KG1 (cell line): ENCODE measurements at places on chromosomes 1 and 21.

- no peak for DNase-seq
These were observed 27.8 kb downstream of the THEM4 start for GRCh38 chr1:151881479-151881878.

- DNase-seq = no peak
These were observed 3.9 kb downstream of the TMEM63A start for GRCh38 chr1:225878282-225878681.

DNA sequence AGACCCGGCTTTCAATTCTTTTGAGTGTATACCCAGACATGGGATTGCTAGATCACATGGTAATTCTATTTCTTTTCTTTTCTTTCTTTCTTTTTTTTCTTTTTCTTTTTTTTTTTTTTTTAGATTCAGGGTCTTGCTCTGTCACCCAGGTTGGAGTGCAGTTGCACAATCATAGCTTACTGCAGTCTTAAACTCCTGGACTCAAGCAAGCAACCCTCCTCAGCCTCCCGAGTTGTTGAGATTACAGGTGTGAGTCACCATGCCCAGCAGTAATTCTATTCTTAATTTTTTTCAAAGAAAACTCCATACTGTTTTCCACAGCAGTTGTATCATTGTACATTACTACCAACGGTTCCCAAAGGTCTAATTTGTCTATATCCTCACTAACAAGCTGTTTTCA lies 13.5 kb upstream of the RNF186 start:
- DNase-seq = no peak

DNA sequence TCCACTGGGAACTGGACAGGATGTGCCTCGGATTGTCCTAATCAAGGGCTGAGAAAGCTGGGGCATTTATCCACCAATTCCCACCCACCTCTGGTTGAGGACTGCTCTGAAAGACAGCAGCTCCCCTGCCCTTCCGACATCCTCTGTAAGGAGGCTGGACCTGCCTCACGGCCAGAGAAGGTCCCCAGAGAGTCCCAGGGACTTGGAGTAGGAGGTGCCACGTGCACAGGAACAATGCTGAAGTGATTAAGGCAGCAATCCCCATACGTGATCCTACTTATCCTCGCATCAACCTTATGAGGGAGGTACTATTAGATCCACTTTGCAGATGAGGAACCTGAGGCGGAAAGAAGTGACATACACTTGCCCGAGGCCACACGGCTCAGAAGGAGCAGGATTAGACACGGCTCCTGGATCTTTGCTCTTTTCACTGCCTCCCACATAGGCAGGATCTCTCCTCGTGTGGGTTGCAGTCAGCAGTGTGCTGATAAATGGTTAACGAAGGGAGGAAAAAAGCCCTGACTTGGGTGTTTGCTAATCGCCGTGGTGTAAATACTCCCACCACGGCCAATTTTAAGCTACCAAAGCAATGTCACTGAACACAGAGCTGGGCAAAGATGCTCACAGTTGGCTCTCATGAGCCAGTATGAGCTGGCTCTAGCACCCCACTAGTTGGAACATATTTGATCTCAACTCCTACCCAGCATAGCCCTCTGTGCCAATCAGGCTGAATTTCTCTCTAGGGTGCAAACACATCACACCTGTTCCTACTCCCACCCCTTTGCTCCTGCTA lies 18.6 kb upstream of the LDLRAP1 start:
- no peak for DNase-seq

GRCh38 chr1:180094705-180095295 lies 59.9 kb upstream of the QSOX1 start:
- no peak for DNase-seq

GRCh38 chr1:84350550-84350949 lies 47.7 kb upstream of the DNASE2B start:
- no peak for DNase-seq

DNA sequence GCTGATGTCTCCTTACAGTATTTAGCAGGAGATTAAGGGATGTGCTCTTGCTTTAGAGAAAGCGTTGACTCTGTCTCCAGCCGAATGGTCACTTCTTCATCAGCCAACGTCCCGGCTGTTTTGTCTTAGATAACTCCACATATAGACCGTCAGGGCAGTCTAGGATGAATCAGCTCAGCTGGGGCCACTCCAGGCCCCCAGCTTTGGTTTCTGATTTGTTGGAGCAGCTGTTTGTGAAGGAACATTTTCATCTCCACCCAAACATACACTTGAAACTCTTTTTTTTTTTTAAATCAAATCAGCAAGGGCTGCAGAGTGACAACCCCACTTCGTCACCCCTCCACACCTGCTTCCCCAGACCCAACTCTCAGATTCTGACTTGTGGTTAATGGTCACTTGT lies 206.1 kb upstream of the GALNT2 start:
- DNase-seq = no peak

DNA sequence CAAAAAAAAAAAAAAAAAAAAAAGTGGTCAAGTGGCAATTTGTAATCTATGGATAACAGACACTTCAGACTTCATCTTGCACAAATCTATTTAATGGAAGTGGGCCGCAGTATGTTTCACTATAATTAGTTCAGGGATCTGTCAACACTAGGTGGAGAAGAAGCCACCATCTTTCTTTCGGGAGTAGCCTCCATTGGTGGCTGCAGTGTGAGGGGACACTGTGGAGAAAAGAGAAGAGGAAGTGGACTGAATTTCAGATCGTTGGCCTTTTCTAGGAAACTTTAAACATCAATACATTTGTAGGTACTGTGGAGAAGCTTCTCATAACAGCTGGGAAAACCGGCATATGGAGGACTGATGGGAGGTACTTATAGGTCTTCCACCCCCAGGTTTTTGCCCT lies 8.0 kb upstream of the ELAPOR1 start:
- DNase-seq = no peak

- DNase-seq = no peak
These were observed 111.6 kb upstream of the ZC3H12A start for GRCh38 chr1:37362594-37363385.

DNA sequence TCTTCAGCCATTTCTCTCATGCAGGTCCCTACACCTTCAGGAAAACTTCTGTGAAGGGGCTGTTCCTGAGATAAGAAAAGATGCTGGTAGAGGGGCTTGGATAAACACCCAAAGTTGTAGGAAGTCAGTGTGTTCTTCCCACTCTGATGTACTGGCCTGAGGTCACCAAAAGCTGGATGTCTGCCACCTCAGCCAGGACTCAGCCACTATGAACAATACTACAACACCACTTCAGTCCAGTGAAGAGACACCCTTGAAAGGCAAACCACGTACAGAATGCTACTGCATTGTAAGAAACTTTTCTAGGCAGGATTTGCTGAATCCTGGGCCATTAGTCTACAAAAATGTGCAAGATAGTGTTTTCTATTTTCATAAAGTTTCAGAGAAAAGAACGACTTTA lies 2.4 kb downstream of the PTPN14 start:
- DNase-seq = no peak

- DNase-seq = no peak
These were observed 91.1 kb downstream of the NPHP4 start for GRCh38 chr1:5901150-5901549.

DNA sequence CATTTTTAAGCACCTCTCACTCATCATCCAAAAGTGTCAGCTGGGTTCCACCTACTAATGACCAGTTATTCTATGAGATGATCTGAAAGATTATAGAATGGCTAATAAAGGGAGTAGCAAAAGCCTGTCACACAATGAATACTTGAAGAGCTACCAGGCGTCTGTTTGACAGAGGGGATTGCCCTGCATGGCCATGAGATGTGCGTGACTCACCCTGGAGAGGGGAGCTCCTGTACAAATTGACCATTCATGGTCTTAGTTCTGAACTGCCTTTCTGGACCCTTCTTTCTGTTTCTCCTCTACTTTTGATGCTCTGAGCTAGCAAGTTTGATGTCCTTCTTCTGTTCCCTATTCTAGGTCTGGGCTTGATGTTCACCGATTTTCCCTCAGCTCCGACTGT lies 85.2 kb upstream of the ABCD3 start:
- no peak for DNase-seq

- no peak for DNase-seq
These were observed 25.2 kb upstream of the DUSP23 start for GRCh38 chr1:159755451-159756007.

DNA sequence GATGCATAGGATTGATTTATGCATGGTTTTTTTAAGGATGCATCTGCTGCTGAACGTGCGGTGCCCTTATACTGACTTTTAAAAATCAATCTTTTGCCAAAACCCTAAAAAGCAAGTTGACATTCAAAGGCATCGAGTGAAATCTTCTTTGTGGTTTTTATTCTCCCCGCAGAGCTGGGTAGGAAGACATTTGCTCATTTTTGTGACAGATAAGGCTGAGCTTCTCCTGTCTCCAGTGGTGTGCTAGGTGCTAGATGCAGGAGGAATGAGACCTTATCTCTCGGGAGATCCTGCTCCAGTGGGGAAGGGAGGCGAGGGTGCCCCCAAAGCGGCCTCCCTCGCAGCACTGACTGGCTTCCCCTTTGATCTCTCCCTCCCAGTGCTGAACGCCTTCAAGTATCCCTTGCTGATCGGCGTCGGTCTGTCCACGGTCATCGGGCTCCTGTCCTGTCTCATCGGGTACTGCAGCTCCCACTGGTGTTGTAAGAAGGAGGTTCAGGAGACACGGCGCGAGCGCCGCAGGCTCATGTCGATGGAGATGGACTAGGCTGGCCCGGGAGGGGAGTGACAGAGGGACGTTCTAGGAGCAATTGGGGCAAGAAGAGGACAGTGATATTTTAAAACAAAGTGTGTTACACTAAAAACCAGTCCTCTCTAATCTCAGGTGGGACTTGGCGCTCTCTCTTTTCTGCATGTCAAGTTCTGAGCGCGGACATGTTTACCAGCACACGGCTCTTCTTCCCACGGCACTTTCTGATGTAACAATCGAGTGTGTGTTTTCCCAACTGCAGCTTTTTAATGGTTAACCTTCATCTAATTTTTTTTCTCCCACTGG lies 14.9 kb upstream of the CD101 start:
- DNase-seq = no peak

DNA sequence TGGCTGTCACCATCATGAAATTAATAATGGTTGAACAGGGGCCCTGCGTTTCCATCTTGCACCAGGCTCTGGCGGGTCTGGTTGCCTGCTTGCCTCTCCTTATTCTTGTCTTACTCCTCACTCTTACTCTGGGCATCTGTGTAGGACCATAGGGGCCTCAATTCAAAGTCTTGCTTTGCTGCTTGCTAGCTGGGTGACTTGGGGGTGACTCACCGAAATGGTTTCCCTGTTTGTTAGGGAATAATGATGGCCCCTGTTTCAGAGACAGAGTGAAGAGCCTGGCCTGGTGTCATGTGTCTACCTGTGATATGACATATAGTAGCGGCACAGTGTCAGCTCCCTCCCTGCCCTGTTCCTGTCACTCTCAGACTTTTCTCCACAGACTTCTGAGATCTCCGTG lies 24.6 kb downstream of the KCNC4 start:
- no peak for DNase-seq

DNA sequence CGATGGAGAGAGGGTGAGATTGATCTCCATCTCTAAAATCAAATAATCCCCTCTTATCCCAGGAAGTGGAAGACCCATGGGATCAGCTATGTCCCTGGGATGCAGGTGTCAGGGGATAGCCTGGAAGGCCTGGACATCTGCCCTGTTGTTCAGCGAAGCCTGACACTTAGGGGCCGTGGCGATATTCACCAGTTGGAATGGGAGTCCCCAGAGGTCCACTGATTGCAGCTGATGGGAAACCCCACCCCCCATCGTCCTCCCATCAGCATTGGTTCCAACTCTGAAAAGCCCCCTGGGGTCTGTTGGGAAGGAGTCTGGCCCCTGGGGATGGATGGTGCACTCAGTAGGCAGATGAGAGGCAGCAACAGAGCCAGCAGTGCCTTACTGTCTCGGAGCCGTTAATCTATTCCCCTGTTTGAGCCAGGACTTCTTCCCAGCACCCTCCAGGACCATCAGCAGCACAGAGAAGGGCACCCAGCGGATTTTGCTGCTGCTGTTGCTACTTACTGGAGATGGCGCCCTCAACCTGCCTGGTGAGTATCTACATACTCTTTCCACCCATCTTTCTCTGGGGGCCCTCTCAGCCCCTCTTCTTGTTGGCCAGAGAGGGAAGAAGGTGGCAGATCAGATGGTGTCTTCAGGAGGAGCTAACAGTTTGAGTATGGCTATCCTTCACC lies 13.4 kb downstream of the CATSPER4 start:
- DNase-seq = no peak

GRCh38 chr1:154431586-154432373 lies 26.6 kb downstream of the IL6R start:
- DNase-seq = no peak

DNA sequence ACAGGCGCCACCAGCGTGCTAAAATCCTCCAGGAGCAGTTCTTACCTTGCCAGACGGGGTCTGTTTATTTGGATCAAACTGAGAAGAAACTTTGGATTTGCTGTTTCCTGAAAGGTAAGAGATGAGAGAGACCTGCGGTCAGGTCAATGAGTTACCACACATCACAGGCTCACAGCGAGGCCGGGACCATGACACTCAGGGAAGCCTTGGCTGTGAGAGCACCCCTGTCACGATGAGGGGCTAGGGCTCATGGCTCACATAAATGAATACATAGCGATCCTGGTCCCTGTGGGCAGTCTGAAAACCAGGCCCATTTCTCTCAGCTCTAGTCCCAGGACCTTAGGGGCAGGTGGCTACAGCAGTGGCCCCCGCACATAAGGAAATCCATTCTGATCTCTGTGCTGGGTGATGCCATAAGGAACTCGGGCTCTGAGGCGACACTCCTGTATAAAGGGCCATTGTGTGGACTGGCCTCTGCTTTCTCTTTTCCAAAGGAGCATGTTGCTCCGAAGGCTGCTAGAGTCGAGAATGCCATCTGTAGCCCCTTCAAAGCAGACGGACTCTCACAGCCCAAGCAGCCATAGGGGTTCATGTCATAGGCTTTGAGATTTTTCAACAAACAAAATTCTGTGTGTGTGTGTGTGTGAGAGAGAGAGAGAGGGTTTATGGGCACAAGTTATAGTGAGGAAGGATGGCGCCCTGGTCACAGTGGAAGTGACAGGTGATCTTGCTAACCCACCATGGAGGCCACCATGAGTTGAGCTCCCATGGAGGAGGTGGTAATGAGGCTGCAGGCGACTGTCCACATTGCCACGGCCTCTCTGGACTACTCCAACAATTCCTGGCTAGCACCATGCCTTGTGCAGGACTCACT lies 9.0 kb upstream of the SRM start:
- no peak for DNase-seq

DNA sequence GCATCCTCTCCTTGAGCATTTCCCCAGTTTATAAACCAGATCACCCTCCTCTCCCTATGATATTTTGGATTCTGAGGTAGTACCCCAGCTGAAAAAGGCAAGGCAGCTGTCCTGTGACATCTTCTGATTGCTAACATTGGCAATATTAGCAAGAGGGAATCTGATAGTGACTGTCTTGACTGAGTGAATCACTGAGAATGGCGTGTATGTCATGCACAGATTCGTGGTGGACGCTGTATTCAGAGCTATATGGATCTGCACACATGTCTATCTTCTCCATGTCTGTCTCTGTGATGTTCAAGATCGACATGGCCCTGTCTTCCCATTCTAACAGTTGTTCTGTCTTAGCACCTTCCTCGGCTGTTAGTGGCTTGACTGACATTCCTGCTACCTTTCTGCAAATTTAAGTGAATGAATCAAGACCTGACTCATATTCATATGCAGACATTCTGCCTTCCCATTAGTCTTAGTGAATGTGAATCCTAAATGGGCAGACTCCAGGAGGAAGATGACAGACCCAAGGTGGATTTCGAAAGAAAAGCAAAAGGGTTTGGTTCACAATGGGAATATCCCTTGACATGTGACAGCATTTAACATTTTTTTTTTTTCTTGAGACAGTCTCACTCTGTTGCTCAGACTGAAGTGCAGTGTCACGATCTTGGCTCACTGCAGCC lies 97.7 kb downstream of the PGBD5 start:
- DNase-seq = no peak
